Occipital lobe (tissue), 3 donors: ENCODE measurements at places on chromosomes 11 and 22.

DNA sequence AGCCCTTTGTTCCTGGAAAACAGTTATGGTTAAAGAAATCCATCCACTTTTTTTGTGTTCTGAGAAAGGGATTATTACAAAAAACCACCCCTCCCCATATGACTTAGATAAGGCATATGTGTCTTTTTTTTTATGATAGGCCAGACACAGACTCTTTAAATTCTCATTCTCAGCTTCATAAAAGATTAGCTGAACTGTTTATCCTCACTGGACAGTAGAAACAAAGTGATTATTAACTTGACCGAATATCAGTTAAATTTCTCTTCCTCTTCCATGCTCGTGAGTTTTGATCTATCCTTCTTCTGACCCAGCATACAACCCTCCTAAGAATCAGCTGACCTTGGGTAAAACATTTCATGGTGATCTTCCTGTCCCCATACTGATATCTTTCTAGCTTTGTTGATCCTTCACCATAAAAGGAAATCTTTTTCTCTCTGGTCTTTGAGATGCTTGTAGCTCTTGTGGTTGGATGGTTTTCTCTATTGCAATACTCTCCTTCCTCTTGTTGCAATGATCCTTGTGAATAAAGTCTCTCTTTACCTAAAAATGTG is 26.2 kb downstream of the OR2AG2 start:
- no peak for DNase-seq

DNA sequence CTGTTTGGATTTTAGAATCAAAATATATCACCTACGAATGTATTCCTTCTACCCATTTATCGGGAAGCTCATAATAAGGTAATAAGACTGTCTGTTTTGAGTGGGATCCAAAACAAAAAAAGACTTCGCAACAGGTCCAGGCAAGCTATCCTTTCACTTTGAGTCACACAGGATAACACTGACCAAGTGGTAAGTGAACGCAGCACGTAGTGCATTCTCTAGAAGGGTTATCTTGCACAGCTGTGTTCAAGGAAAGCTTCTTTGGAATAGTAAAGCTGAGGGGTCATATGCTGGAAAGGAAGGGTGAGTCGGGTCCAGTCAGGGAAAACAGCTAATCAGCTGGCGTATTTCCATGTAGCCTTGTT is 22.3 kb upstream of the NRGN start:
- DNase-seq: no peak

GRCh38 chr22:17866621-17867020 is 92.4 kb upstream of the BID start:
- no peak for DNase-seq

- no peak for DNase-seq
Measured at GRCh38 chr11:21897752-21898151, 295.1 kb upstream of the ANO5 start.

GRCh38 chr11:45322111-45322705 is 36.1 kb upstream of the SYT13 start:
- no peak for DNase-seq

- DNase-seq: no peak
Measured at GRCh38 chr11:18384157-18384641, 10.2 kb upstream of the LDHA start.

- DNase-seq: no peak
Measured at GRCh38 chr11:62430425-62430824, 11.6 kb downstream of the SCGB1A1 start.

DNA sequence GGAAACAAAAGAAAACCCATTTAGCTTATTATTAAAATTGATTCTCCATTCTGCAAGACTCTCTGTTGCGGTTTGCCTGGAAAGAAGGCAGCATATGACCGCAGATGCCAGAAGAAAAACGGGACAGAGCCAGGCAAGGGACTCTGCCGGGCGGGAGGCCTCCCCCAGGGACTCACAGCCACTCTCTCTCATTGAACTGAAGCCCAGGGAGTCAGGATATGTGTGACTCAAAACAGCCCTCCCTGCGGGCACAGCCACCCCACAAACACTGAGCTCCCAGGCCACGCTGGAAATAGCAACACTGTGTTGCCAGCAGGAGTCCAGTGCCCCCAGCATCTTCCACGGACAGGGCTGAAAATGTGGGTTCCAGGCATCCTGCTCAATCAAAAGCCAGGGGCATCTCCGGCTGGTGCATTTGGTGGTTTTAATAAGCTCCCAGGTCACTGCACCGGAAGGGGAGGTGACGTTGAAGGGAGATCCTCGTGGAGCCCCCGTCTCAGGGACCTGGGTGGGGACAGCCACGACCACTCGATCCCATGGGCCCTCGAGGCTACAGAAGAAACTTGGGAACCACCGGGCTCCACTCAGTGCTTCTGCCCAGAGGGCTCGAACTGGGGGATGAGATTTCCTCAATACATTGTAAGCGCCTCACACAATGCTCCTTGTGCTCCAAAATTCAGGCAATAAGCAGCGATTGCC is 624.5 kb downstream of the TBC1D22A start:
- DNase-seq: no peak

DNA sequence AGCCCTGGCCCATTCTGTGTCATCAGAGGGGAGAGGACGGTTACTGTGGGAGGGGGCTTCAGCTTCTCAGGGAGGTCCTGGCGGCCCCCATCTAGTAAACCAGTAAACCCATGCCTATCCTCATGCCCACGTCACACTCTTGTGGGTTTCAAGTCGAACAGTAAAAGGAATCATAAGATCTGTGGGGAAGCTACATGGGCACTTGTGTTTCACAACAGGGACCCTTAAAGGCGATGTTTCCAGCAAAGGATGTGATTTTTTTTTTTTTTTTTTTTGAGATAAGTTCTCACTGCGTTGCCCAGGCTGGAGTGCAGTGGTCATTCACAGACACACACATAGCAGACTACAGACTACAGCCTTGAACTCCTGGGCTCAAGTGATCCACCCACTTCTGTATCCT is 9.2 kb upstream of the PARVG start:
- no peak for DNase-seq

GRCh38 chr22:43152357-43153071 is 1.2 kb downstream of the TSPO start:
- peak; percentile 14 for DNase-seq
